ENCODE measurements at places on chromosomes 6 and 20. TPM values are rescaled to one million over a fixed set of nuclear protein-coding genes. Genes with fewer than 3 reads are reported as not detected.

GRCh38 chr6:158863646-158864045, 44.5 kb upstream of the EZR start:
- DNase-seq: peak; percentile 33

GRCh38 chr6:168313431-168314011, 6.1 kb downstream of the DACT2 start:
- DNase-seq: no peak

- no peak for DNase-seq
Observed at GRCh38 chr6:38215225-38215624, 395.7 kb downstream of the ZFAND3 start.

DNA sequence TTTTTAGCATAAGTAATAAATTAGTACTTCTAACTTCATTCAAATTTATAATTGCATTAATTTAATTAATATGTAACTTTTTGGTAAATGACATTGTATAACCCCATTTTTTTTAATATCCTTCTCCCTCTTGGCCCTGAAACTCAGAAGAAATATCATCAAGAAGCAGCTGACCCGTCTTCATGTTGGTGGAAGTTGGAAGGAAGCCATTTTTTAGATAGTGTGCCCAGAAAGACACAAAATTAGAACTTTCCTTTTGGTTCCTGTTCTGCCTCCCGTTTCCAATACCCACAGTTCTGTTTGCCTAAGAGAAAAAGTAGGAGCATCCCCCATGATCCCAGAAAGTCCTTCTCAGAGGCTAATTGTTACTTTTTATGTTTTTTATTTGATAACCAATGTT, 65.5 kb downstream of the PLCB4 start:
- DNase-seq: no peak

DNA sequence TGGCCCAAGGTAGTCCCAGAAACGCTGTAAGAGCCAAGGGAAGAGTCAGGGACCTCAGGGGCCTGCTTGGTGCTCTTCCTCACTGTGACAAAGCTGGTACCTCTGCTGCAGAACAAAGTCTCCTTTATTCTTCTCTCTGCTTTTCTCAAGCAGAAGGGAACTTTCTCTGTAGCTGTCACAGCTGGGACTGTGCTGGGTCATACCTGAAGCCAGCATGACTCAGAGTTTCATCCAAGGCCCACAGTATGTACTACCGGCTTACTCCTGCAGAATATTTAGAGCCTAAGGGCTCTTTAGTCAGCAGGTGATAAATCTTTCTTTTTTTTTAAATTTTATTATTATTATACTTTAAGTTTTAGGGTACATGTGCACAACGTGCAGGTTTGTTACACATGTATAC, 183.2 kb downstream of the TINAG start:
- no peak for DNase-seq

- no peak for DNase-seq
Observed at GRCh38 chr20:48273843-48274242, 488.6 kb upstream of the SULF2 start.

DNA sequence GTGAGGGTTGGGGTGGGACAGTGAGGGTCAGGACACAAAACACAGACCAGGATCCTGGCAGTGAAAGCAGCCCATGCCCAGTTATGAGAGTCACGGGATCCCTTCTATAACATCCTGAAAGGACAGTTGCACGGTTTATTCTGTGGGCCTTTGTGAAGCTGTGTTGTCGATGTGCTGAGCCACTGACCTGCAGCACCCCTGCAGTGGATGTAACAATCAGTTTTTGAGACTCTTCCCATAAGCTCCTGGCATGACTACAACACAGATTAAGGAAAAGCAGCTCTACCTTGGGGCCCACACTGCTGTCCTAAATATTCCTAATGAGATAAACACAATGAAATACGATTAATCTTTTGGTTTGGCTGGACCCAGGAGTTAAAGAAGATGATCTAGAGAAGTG, 3.7 kb downstream of the PYGB start:
- no peak for DNase-seq

DNA sequence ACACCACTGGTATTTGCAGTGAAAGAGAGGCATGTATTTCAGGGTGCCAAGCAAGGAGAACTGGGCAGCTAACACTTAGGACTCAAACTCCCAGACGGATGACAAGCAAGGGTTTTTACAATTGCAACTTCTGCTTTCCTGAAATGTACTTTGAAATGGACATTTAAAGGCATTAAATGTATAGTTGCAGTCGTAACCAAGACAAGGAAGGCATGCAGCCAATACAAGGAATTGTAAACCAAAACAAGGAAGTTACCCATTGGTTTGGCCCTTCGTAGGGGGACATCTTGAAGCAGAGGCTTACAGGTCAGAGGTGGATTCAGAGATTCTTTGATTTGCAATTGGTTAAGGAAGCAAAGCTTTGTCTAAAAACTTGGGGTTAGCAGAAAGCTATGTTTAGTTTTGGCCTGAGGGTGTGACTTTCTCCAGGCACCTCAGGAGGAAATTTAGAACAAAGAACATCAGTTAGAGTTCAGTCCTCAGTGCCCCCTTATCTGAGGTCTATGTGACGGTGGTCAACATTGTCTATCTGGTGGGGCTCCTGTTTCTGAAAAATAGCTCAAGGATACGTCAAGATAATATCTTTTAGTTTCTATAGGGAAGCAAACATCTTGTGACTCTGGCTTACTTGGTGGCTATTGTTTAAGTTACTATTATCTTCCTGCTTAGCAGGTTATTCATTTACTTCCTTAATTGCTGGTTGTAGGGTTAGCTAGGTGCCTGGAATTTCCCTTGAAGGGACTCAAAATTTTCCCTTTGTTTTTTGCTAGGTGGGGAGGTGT, 266.0 kb downstream of the CD83 start:
- no peak for DNase-seq

GRCh38 chr6:112040956-112041355, 12.9 kb upstream of the CCN6 start:
- no peak for DNase-seq

GRCh38 chr6:68673255-68673654, 38.2 kb downstream of the ADGRB3 start:
- no peak for DNase-seq

DNA sequence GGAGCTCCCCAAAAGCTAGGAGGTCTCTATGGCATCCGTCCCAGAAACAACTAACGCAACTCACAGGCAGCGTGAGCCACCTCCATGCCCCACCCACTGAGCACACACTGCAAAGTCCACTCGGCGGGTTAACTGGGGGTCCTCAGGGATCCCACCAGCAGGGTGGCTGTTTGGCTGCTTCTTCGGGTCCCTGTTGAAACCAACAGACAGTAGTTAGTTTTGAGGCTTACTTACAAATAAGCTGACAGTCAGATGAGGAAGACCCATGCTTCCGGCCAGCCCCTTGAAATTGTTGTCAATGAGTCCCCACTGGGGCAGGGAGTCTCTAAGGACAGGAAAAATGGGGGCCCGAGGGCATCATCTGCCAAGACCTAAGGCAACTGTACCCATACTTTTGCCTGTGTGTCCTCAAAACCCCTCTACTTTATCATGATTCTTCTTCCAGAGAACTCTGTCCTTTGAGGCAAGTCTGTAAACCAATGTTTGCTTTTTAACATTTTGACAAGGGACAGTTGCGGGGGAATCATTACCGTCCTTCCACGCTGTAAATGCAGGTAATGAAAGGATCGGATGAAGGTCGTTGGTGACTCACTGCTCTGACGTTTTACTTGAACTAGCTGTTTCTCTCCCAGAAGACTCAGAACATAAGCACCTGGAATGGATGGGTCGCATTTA, 2.2 kb upstream of the PCK1 start:
- DNase-seq: no peak

DNA sequence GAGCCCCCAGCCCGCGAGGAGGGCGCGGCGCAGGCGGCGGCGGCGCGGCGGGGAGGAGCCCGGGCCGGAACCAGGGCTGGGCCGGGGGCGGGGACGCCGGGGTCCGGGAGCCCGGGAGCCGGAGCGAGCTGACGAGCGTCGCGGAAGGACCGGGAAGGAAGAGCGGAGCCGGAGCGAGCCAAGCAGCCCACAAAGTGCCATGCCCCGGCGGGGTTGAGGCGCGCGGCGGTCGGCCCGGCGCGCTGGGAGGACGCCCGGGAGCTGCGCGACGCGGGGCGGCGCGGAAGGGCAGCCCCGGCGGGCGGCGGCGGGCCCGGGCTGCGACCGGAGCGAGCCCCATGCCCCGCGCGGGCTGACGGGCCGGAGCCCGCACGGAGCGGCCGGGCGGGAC, 289 bp downstream of the FOXP4 start:
- DNase-seq: no peak

DNA sequence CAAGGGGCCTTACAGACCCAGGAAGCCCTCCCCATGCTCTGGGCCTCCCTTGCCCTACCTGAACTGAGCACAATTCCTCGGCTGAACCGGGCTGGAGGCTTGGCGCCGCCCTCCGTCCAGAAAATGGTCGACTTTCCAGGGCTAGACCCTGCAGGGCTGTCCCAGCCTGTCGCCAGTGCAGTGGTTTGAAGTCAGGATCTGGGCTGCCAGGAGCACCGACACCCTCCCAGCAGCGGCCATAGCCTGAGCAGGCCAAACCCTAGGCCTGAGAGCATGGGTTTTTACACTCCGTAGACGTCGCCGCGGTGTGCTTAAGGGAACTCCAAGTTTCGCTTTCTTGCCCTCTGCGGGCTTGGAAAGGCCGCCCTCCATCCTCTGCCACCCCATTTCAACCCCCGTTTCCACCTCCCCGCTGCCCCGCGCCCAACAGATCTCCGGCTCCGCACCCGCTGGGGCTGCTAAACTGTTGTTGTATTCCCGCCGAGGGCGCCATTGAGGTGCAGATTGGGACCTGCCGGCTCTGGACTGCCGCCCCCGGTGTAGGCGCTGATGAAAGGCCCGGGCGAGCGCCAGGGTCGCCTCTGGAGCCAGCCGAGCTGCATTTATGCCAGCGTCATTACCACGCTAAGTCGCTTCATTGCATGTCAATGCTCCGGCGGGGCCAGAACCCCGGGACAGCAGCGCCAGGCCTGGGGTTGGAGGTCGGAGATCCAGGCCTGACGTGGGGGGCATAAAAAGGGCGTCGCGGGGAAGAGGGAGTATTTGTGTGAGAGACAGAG, 2.2 kb upstream of the TFAP2A start:
- no peak for DNase-seq

- DNase-seq: no peak
Observed at GRCh38 chr6:111840803-111841202, 32.4 kb downstream of the FYN start.

GRCh38 chr20:52994184-52994970, 22.2 kb downstream of the TSHZ2 start:
- no peak for DNase-seq

- no peak for DNase-seq
Observed at GRCh38 chr6:18215436-18215835, 48.9 kb downstream of the DEK start.

Gene PCSK2
- polyA plus RNA-seq: not detected

Gene PNLDC1
- not detected for polyA plus RNA-seq

Gene NOTCH4
- 0.76 TPM for polyA plus RNA-seq

Gene MED23
- polyA plus RNA-seq: 13.0 TPM

Gene SYCP2L
- polyA plus RNA-seq: not detected

Gene EMILIN3
- 0.16 TPM for polyA plus RNA-seq

Gene TRIM10
- not detected for polyA plus RNA-seq

Measured in IMR-90 (cell line).